Vagina (tissue), 2 donors: ENCODE measurements at places on chromosomes 5 and 9.

DNA sequence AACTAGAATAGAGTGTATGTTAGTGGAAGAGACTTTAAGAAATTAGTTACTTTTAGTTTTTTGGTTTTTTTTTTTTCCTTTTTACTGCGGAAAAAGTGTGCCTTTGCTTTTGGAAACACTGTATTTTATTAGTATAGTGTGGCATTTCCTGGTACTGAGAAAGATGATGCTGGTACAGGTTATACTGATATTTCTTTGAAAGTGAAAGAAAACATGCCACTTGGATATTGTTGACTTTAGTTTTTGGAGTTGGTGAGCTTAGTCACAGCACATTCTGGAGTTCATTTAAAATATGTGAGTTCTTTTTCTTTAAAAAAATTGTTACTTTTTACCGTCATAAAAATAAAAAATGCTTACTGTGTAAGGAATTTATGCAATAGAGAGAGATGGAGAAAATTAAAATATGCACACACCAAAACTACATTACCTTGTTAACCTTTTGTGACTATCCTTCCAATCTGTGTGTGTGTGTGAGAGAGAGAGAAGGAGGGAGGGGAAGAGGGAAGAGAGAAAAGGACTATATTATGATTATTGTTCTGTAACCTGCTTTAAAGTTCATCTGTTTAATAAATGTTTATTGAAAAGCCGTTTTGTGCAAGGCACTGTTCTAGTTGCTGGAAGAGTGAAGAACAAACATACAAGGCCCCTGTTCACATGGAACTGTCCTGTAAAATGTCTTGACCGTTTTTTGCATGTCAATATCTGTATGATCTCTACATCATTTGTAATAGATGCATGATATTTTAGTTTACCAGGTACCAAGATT, 1.9 kb downstream of the UGCG start:
- no peak for DNase-seq

GRCh38 chr9:94807556-94807955, 81.1 kb downstream of the AOPEP start:
- DNase-seq, result no peak

GRCh38 chr9:91164724-91165520, 196.8 kb downstream of the AUH start:
- DNase-seq, result peak; percentile 86

DNA sequence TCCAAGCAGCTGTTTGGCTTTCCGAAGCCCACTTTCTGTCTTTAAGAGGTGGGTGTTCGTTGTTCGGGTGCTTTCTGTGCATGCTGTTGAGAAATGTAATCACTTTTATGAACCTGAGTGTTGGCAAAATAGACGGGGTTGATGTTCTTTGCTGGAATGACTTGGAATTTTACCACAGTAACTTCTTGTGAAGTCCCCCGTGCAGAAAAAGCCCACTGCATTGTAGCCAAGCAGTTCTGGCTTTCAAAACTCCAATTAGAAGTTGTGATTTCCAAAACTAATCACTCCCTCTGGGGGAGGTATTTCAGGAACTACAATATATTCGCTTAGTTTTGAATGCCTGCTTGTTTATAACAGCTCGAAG, 111.1 kb downstream of the PAM start:
- DNase-seq, result no peak

- DNase-seq, result no peak
Measured at GRCh38 chr5:150766251-150766650, 7.4 kb upstream of the DCTN4 start.

DNA sequence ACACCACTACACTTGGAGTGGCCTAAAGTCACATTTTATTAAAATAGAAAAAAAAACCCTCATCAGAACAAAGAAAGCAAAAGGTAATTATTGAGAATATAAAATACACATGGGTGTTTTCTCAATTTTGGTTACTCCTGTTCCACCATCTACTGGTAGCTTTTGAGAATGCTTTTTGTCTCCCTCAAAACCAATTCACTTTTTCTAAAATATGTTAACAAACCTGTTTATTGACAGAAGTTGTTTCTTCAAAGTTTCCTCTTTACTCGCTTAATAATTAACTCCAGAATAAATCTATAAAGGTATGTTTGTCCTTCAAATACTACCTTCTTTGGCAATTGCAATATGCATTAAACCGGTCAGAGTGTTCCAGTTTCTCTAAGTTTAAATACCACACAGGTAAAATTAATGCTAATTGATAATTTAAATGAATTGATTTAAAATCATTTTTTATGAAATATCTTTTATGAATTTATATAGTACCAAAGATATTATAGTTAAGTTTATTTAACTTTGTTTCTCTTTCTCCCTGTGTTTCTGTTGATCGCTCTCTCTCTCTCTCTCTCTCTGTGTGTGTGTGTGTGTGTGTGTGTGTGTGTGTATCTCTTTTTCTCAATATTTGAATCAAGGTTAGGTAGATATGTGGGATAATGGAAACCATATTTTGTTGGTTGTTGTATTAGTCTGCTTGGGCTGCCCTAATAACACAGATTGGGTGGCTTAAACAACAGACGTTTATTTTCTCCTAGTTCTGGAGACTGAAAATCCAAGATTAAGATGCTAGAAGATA, 487.4 kb downstream of the PRDM9 start:
- DNase-seq, result no peak

DNA sequence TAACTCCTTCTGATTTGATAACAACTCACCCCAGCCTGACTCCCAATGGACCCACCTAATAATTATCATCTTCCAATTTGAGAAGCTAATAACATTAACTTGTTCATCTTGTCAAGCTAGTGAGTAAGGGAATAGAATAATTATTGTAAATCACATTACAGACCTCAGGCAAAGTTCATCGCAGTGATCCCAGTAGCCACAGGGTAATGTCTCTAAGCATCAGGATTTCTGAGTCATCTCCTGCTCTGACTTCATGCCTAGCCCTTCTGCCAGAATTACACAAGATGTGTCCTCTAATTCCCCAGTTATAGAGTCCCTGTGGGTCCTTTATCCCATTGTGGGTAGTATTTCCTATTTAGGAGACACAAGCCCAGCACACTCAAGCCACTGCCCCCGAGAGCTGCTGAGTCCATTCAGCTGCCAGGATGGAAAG, 365.7 kb downstream of the DEPDC1B start:
- no peak for DNase-seq

- no peak for DNase-seq
Measured at GRCh38 chr5:34737731-34738130, 81.6 kb downstream of the RAI14 start.

DNA sequence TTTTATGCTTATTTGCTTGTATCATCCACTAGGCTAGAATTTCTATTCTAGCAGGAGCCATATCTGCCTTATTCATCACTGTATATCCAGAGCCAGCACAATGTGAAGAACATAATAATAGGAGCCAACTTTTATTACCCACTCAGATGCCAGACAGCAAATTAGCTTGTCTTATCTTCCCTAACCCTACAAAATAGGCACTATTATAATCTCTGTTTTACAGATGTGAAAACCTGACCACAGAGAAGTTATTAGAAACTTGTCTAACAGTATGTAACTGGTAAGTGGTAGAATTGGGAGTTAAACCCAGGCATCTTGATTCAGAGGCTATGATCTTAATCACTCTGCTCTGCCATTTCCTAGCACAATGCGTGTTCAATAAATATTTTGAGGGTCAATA, 579.5 kb downstream of the CAAP1 start:
- no peak for DNase-seq

DNA sequence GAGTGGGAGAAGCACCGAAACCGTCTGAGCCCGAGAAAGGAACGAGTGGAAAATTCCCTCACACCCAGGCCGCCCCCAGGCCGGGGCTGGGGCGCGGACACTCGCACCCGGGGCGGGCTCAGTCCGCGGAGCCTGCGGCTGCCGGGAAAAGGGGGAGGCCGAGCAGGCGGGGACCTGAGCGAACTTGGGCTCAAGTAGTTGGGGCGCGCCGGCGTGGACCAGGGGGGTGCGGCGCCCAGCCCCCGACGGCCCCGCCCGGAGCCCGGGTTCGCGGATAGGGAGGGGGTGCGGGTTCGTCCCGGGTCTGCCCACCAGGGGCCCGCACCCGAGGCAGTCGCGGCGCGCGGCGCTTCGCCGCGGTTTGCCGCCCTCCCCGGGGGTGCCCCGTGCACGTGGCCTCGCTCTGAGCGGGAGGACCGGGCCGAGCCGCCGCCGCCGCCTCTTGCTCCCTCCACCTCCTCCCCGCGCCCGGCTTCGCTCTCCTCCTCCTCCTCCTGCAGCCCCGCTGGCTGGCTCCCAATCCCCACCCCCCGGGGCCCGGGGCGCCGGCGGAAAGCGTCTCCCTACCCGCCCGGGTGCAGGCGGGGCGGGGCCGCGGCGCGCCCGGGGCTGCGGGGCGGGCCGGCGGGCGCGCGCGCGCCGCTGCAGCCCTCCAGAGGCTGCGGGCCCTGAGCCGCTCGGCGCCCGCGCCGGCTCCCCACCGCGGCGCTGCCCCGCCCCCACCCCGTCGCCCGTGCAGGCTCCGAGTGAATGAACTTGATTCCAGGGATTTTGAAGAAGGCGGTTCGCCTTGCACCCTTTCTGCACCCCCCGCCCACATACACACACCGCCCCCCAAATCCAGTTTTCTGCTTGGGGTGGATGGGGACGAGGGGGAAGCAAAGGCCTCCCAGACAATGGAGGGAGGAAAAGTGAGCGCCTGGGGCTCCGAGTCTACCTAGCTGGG, 1.3 kb upstream of the NFIB start:
- no peak for DNase-seq

GRCh38 chr5:35360671-35361070, 130.4 kb upstream of the PRLR start:
- DNase-seq, result no peak

- DNase-seq, result no peak
Measured at GRCh38 chr5:176629853-176630680, at the start of the genes EIF4E1B and SNCB. Gene EIF4E1B (plus strand): TSS chr5:176630675. CDS start chr5:176642788, 12,113 bp downstream. Gene SNCB (minus strand): TSS chr5:176630534. CDS start chr5:176629654, 880 bp downstream.

GRCh38 chr9:95801797-95802196, 73.7 kb upstream of the ERCC6L2 start:
- DNase-seq, result no peak

- no peak for DNase-seq
Measured at GRCh38 chr5:132480546-132480892, 10.1 kb downstream of the IRF1 start.

GRCh38 chr9:130634191-130634768, 30.1 kb upstream of the PRDM12 start:
- DNase-seq, result no peak

GRCh38 chr9:78812665-78813064, 515.7 kb downstream of the PSAT1 start:
- DNase-seq, result no peak

GRCh38 chr5:81068635-81069034, 108.5 kb downstream of the RASGRF2 start:
- DNase-seq, result no peak

DNA sequence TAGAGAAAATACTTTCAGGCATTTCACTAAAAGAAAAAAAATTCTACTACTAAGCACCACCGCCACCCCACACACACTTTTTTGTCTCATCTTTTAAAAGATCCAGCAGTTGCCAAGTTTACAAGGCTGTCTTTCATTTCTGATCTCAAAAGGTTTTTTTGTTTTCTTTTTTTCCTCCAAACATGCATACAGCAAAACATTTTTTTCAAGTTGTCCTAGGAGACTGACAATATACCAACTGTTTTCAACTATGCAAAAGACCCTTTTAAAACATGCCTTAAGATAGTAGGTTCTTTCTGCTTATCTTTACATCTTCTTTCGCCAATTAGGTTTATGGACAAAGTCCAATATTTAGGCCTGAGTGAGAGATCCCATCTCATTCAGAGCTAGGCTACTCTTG, 65.2 kb downstream of the HMHB1 start:
- no peak for DNase-seq

GRCh38 chr9:20382460-20383071, 239.7 kb downstream of the MLLT3 start:
- no peak for DNase-seq
